ENCODE measurements at places on chromosomes 11 and 22. TPM values are rescaled to one million over a fixed set of nuclear protein-coding genes. Genes with fewer than 3 reads are reported as not detected.

DNA sequence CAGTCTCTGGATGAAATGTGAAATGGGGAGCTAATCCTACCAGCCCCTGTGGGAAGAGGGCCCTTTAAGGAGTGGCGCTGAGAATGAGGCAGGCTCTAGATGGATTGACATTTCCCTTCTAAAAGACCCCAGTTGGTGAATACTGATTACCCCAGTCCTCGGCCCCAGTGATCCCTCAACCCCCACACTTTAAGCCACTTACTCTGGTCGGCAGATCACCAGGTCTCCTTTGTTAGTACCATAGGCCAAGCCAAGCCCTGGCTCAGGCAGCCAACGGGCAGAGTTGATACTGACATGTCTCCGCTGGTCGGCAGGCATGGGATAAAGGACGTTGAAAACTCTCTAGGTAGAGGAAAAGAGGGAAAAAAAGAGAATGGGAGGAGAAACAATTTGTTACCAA, 26.1 kb upstream of the CHRM4 start:
- H3K4me1 ChIP-seq: peaks cover 5% of the 10 kb centered on the region
- no peak for DNase-seq
- no peak overlapping the region for H3K27ac ChIP-seq
- no peaks in the 10 kb centered on the region for H3K27me3 ChIP-seq
- no peaks in the 10 kb centered on the region for H3K36me3 ChIP-seq

- no peak overlapping the region for H3K4me3 ChIP-seq
- no peaks in the 10 kb centered on the region for H3K36me3 ChIP-seq
- peaks cover 3% of the 10 kb centered on the region for H3K4me1 ChIP-seq
These were observed 32.2 kb upstream of the CARS1 start for GRCh38 chr11:3089236-3090061.

DNA sequence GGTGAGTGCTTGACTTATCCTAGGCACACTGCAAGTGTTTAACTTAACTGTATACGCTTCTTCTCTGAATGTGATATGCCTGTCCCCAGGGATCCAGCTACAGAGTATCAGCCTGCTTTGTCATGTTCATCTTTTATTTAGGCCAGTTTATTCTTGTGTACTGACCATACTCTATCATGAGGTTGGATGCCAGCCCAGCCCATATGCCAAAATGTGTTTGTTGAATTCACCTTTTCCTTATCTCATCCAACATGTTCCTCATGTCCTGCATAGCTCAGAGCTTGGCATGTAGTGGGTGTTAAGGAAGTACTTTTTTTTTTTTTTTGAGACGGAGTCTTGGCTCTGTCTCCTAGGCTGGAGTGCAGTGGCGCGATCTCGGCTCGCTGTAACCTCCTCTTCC, 116.2 kb downstream of the NCAM1 start:
- no peaks in the 10 kb centered on the region for H3K27me3 ChIP-seq
- H3K4me3 ChIP-seq: no peak overlapping the region

GRCh38 chr11:134797411-134798089, 385.5 kb upstream of the B3GAT1 start:
- H3K27ac ChIP-seq: no peak overlapping the region
- no peaks in the 10 kb centered on the region for H3K4me1 ChIP-seq
- DNase-seq: no peak

- peaks cover 4% of the 10 kb centered on the region for H3K4me1 ChIP-seq
- H3K4me3 ChIP-seq: no peak overlapping the region
- no peak for DNase-seq
- no peaks in the 10 kb centered on the region for H3K27me3 ChIP-seq
- H3K27ac ChIP-seq: no peak overlapping the region
These were observed 72.6 kb downstream of the USP35 start for GRCh38 chr11:78261367-78261766.

DNA sequence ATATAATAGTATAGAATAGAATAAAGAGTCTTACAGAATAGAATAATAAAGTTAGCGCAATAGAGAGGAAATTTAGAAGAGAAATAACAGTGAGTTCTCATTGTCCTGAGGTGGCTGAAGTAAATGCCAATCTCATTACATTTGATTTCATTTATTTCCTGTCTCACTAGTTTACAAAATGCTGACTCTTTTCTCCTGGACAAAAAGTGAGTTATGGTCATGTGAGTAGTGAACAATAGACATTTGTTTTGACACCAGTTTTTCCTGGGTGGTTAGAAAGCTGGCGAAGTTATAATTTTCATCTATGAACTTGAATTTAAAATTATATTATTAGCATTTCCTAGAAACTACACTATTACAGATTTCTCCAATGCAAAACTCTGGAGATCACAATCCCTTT, 143.7 kb downstream of the TYR start:
- no peak for DNase-seq
- H3K4me1 ChIP-seq: no peaks in the 10 kb centered on the region
- H3K4me3 ChIP-seq: no peak overlapping the region
- H3K36me3 ChIP-seq: no peaks in the 10 kb centered on the region

- peak; percentile 93 for DNase-seq
- peak within 1 kb of the TSS; percentile 96 for H3K27ac ChIP-seq
- H3K36me3 ChIP-seq: no peaks in the 10 kb centered on the region
- H3K4me1 ChIP-seq: peaks cover 49% of the 10 kb centered on the region
- H3K27me3 ChIP-seq: no peaks in the 10 kb centered on the region
These were observed at the start of gene CTSD for GRCh38 chr11:1763796-1764661. CTSD (minus strand) TSS chr11:1763927; CDS start chr11:1763859, 68 bp downstream.

Gene PDGFB
- total RNA-seq: 7.5 TPM

Gene CELSR1
- total RNA-seq: 1.00 TPM

Gene PYGM
- total RNA-seq: 1.2 TPM

Gene CEND1
- not detected for total RNA-seq
